Stimulated activated CD8-positive, alpha-beta memory T cell treated with anti-CD3 and anti-CD28 coated beads, Interleukin-4, amount 100 ng/mL, for 1 hour (primary cell): ENCODE measurements at places on chromosomes 16 and 17.

GRCh38 chr16:10769381-10769780, 25.7 kb downstream of the NUBP1 start:
- no peak for DNase-seq

DNA sequence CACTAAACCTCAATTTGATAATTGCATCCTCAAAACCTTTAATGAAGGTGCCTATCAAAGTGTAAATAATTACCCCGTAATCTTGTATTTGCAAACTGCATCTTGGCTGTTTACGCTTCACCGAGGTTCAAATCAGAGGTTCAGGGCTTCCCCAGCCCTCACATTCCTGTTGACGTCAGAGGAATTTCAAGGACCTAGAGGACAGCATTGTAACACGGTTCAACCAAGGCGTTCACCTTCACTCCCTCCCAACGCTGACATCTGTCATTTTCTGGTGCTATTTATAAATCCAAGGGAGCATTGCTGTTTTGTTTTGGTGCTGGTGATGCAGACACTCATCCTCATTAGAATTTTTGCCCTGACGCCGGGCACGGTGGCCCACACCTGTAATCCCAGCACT, 691.6 kb upstream of the RBFOX1 start:
- DNase-seq: no peak

- DNase-seq: no peak
Observed at GRCh38 chr16:85969159-85969558, 70.2 kb downstream of the IRF8 start.

GRCh38 chr16:82567175-82567574, 59.6 kb upstream of the CDH13 start:
- DNase-seq: no peak

DNA sequence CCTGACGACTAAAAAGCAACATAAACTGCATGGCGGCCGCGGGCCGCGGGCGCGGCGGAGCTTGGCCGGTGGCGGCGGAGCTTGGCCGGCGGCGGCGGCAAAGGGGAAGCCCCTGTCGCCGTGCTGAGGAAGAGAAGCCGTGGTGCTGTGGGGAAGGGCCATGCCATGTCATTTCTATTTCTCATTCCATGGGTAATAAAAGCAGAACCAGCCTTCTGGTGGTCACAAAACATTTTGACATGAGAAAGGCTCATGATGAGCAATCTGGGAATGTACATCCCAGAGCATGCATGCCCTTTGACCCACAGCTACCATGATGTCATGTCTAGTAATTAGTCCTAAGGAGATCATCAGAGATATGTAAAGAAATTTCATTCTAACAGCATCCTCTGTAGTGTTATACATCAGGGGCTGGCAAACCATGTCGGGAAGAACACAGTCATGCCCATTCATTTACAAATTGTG, 23.9 kb upstream of the HEATR6 start:
- DNase-seq: no peak

- DNase-seq: no peak
Observed at GRCh38 chr17:17737961-17738894, 57.0 kb downstream of the RAI1 start.

DNA sequence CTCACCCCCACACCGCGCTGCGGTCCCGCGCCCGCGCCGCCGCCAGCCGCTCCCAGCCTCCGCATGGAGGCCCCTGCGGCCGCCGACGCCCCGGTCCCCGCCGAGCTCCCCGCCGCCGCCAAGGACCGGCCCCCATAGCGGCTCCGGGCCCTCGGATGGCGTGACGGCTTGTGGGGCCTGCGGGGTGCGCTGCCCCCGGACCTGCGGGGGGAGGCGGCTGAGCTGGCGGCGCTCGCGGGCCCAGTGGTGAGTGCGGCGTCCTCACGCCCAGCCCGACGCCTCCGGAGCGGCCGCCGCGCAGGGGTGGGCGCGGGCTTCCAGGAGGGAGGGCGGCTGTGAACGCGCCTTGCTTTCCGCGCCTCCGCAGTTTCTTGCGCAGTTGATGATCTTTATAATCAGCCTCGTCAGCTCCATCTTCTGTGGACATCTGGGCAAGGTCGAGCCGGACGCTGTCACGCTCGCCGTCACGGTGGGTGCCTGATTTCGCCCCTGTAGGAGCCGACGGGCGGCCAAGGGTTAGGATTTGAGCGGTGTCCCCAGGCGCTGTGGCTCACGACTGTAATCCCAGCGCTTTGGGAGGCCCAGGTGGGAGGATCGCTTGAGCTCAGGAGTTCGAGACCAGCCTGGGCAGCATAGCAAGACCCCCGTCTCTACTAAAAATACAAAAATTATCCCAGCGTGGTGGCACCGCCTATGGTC, 46.4 kb downstream of the SLC47A1 start:
- DNase-seq: no peak

DNA sequence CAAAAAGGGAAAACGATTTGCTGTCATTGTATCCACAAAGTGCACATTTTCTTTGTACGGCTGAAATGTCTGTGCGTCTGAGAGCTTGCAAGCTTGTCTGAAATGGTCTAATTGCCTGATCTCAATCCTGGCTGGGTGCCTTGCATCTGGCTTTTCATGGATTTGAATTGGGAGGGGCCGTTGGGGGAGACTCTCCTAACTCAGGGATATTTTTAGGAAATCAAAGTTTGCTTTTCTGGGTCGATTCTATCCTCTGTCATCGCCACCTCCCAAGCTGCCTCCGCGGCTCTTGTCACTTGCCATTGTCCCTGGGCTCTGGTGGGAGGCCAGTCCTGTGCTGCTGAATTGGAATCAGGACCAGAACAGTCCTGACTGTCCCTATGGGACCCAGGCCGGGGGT, 33.3 kb upstream of the MGAT5B start:
- no peak for DNase-seq

GRCh38 chr16:12410837-12411490, 392.7 kb downstream of the CPPED1 start:
- DNase-seq: no peak

GRCh38 chr16:66616169-66616568, 11.7 kb downstream of the CMTM3 start:
- no peak for DNase-seq

- no peak for DNase-seq
Observed at GRCh38 chr17:914561-914960, 65.0 kb downstream of the NXN start.

DNA sequence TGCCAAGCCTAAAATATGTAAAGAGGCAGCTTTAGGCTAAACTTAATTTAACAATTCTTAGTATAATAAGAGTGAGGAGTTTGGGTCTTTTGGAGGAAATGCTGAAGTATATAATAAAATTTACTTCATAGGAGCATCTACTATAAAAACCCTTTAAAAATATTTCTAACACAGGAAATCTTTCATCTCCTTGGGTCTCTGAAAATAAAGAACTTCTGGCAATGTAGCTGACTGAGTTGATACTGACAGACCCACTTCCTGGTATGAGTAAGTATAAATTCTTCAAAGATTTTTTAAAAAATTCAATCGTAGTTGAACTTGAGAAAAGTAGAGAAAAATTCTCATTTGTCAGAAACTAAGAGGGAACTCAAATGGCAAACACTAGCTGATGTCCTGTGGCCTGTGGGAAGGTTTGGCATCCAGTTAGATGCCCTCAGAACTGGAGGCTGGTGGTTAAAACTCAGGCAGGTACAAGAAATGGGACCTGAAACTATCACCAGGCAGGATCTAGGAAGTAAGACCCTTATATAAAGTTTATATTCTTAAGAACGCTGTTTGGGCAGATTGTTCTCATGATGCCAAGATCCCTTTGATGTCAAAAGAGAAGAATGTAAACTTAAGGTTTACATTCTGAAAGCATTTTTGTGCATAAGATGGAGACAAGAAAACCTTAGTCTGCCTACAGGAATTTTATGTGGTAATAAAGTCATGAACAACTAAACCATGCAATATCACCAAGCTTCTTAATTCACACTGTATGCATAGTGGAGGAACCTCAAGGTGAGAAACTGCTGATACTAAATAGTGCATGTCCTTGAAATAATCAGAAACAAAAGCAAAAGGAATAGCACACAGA, 6.2 kb downstream of the KRTAP4-6 start:
- DNase-seq: no peak

- DNase-seq: no peak
Observed at GRCh38 chr17:43695970-43696865, 34.5 kb upstream of the MEOX1 start.

- DNase-seq: no peak
Observed at GRCh38 chr17:82938486-82938872, 98.7 kb upstream of the ZNF750 start.

GRCh38 chr17:49699966-49700575, 7.7 kb downstream of the SLC35B1 start:
- DNase-seq: no peak

DNA sequence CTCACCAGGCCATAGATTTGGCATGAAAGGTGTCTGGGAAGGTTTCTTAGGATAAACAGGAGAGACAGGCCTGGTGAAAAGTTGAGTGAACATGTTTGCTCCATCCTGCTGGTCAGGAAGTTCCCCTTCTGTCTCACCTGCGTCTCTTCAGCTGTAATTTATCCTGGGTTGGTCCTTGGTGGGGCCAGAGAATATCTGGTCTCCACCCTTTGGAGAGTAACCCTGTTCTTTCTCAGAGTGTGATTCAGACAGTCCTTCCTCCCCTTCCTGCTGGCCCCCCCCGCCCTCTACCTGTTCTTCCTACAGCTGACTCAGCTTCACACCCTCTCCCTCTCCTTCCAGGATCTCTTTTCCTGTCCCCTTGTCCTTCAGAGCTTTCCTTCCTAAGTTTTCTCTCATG, 17.1 kb downstream of the MINK1 start:
- no peak for DNase-seq

DNA sequence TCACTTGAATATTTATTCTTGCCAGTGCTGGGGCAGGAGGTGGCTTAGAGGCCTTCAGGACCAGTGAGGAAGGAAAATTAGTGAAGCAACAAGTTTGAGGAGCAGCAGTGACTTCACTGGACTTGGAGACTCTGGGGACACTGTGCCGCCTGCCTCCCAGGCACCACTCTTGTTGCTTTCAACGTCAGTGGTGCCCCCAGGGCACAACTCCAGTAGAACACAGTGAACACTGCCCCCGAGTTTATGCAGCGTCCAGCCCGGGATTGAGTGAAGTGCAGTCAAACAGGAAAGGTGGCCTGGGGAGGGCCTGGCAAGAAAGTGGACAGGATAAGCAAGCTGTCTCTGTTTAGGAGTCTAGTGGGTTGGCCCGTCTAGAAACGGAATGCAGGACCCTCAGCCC, 24.4 kb upstream of the NAT9 start:
- no peak for DNase-seq

DNA sequence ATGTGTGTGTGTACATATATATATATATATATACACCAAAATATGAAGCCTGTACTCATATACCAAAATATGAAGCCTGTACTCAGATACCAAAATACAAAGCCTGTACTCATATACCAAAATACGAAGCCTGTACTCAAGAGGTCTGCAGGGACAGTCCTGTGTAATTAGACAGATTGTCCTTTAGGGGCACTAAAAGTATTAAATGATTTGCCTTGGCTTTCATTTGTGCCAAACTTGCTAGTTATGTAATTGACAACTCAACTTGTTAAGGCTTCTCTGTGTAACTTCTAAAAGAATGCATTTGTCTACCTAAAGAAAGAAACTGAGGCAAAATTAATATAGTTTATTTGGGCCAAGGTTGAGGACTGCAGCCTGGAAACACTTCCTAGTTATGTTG, 30.8 kb upstream of the DHX40 start:
- no peak for DNase-seq

GRCh38 chr16:77306075-77306474, 106.9 kb downstream of the SYCE1L start:
- DNase-seq: no peak

- no peak for DNase-seq
Observed at GRCh38 chr16:21159281-21159951, 942 bp downstream of the LDAF1 start.

DNA sequence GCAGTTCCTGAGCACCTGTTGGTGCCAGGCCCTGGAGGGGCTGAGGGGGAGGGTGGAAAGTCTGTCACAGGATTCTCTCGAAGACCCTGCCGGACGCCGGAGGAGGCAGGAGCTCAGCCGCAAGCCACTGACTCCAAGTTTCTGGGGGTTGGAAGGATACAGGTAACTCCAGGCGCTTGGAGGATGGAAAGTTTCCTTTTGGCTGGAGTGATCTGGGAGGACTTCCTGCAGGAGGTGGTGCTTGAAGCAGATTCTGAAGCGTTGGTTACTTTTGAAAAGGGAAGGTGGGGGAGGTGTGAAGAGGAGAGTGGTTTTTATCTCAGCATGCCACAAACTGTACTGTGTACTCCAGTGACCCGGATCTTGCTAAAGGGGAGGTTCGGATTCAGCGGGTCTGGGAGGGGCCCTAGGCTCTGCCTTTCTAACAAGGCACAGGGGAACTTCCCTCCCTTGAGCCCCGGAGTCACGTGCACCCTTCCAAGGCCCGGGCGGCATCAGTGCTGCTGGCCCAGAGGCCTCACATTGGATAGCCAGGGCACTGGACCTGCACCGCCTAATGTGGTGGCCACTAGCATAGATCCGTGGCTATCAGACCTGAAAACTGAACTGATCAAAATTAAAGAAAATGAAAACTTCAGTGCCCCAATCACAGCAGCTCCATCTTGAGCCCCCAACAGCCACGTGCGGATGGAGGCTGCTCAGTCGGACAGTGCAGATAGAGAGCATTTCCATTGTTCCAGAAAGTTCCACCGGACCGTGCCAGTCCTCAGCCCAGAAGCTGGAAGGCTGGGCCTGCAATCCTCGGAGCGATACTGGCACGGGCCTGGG, 42.2 kb upstream of the GSE1 start:
- DNase-seq: peak; percentile 17

DNA sequence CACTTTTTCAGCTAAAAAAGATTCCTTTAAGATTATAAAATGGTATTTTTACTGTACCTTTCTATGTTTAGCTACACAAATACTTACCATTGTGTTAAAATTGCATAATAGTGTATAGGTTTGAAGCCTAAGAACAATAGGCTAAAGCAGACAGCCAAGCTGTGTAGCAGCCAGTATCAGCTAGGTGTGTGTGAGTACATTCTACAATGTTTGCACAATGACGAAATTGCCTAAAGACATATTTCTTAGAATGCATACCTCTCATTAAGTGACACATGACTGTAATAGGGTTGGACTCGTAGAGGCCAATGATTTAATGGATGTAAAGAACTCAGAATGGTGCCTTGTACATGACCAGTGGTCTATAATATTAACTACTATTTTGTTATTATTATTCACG, 1.9 kb upstream of the MT1B start:
- DNase-seq: no peak

DNA sequence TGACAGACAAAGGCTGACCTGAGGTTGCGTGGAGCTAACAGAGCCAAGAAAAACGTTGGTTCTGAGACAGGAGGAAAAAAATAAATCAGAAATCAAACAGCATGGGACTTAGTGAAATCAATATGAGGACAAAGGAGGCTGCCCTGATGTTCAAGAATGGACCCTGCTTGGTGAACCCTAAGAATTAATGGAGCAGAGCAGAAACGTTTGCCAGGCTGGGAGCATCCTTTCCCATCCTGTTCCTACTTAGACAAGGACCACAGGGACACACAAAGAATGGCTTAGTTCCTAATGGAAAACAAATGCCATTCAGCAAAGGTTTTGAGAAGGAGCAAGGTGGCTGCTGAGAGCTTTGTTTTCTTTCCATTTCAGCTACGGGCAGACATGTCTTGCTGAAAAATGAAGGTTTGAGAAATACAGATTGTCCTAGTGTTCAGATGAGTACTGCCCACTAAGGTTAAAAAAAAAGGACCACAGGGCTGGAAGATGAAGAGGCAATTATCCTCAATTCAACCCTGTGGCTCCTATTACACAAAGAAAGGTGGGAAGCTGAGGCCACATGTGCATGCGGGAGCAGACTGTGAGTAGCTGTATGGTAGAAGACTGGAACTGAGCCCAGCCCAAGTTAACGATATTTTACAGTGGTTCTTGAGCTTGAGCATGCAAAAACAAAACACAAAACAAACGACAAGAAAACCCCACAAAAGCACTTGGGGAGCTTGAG, 230.1 kb downstream of the SLC39A11 start:
- no peak for DNase-seq
